Naive B cell (primary cell): ENCODE measurements at places on chromosomes 12 and 14.

DNA sequence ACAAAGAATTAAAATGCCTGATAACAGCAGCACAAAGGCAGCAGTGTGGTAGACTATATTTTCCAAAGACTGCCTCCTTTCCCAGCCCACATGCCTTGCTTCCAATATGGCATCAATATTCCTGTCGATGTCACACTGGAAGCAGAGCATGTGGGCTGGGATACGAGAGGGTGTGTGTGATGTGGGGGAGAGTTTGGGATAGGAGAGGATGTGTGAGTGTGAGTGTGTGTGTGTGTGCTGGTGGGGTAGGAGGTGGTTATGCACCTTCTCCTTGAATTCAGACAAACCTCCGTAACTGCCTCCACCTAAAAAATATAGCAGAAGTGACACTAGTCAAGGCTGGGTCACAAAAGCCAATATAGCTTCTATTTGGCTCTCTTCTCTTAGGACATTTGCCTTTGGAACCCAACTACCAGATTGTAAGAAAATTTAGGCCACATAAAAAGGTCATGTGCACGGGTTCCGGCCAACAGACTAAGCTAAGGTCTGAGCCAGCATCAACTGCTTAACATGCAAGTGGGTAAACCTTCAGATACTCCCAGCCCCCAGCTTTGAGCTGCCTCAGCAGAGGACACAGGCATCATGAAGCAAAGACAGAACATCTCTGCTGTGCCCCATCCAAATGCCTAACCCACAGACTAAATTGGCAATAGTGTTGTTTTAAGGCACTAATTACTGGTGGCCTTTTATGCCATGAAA is 29.5 kb downstream of the SPPL3 start:
- no peak for DNase-seq

- DNase-seq: peak; percentile 20
Measured at GRCh38 chr12:24728366-24728765, 220.5 kb downstream of the BCAT1 start.

DNA sequence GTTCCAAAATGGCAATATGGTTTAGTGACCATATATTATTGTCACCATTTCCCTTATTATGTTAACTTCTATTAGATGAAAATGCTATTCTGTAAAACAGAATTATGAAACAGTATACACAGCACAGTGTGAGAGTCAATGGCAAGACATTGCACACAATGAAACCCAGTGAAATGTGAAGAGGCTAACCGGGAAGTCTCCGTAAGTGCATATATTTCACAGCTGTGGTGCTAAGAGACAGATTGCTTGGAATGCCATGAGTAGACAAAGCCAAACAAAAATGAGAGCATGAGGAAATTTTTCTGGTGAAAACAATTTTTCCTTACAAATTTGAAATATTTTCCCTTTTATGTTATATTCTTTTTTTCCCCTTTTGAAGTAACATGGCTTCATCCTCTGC is 49.4 kb downstream of the DYRK2 start:
- no peak for DNase-seq

GRCh38 chr12:77102691-77103090 is 37.3 kb upstream of the E2F7 start:
- DNase-seq: no peak

- DNase-seq: no peak
Measured at GRCh38 chr14:32336702-32337101, 7.6 kb downstream of the AKAP6 start.

DNA sequence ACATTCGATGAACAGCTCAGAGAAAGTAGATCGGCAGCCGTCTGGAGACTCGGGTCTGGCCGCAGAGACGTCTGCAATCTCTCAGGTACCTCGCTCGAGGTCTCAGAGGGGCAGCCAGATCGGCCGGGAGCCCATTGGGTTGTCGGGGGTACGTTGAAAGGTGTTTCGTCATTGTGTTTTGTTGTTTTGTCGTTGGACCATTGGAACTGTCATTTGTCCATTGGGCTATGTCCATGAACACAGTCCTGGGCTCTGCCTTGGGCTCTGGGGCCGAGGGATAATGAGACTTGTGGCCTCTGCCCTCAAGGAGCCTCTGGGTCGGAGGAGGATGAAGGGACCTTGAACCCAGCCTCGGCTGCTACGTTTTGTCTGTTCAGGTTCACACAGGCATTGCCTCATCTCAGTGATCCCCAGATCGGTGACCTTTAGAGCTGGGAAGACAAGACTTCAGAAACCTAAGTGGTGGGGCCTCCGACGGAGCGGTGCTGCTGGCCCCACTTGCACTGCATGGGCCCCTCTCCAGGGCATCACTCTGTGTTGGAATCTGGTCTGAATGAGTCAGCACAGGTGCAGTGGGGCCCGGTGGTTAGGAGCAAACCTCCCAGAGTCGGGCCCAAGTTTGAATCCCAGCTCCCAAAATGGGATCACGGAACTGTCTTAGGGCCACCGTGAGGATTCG is 23.6 kb upstream of the MLXIP start:
- no peak for DNase-seq

DNA sequence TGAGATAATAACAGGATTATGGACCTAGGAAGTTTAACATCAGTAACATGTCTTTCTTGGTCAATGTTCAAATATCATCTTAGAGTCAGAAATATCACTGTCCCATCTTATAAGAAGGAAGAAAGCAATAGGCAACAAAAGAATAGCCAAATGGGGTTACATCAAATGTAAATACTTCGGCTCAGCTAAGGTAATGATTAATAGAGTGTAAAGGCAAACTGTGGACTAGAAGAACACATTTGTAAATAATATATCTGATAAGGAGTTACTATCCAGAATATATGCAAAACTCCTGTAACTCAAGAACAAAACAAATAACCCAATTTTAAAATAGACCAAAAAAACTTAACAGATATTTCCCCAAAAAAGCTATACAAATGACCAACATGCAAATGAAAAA is 630.3 kb downstream of the RPS29 start:
- DNase-seq: no peak

DNA sequence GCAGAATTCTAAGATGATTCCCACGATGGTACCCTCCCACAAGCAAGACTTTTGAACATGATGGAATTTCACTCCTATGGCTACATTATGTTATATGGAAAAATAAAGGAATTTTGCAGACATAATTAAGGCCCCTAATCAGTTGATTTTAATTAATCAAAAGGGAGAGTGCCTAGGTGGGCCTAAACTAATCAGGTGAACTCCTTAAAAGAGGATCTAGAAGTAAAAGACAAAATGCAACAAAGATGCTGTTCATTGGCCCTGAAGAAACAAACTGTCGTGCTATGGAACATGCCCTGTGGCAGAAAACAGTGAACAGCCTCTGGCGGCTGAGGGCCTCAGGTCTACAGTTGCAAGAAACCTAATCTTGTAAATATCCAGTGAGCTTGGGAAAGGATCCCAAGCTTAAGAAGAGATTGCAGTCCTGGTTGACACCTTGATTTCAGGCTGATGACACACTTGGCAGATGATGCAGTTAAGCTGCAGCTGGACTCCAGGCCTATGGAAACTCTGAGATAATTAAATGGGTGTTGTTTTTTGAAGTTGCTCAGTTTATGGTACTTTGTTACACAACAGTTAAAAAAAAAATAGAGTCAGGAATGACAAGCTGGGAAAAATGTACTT is 13.8 kb downstream of the TMCC3 start:
- no peak for DNase-seq

- DNase-seq: no peak
Measured at GRCh38 chr14:92953526-92953925, 30.6 kb downstream of the CHGA start.

DNA sequence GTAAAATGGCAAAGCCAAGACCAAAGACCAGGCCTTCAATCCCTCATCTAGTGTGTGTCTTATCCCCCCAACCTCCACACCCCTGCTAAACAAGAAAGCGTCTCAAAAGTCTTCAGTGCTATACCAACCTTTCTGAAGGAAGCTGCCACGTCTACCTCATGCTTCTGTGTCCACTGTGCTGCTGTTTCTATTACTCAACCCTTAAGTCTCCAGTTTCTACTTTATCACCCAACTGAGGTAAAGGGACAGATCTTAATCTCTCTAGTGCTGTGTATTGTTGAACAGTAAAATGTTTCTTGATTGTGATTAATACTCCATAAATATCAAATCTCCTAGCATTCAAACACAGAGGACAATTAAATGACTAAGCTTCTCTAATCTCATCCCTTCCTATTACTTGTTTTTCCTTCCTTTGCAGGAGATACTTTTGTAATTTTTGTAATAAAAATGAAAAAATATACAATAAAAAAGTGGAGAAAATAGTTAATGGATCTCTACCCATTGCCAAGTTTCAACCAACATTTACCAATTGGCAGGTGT is 23.3 kb downstream of the BTBD7 start:
- no peak for DNase-seq

DNA sequence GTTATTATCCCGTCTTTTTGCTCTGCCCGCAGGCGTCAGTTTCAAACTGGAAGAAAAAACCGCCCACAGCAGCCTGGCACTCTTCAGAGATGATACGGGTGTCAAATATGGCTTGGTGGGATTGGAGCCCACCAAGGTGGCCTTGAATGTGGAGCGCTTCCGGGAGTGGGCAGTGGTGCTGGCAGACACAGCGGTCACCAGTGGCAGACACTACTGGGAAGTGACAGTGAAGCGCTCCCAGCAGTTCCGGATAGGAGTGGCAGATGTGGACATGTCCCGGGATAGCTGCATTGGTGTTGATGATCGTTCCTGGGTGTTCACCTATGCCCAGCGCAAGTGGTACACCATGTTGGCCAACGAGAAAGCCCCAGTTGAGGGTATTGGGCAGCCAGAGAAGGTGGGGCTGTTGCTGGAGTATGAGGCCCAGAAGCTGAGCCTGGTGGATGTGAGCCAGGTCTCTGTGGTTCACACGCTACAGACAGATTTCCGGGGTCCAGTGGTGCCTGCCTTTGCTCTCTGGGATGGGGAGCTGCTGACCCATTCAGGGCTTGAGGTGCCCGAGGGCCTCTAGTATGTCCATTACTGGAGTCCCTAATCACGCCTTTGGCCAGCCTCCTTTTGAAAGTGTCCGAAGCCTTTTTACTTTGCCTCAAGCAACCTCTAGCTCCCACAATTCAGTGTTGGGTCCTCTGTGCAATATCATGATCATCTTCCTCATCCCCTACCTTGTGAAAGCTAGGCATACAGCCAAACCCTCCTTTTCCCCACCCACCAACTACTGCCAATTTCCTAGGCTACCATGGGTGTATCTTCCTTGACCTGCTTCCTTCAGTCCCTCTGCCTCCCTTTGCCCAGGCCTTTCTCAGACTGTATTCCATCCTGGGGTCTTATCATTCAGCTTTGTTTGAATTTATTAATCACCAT is 891 bp downstream of the SPRYD4 start:
- DNase-seq: no peak

DNA sequence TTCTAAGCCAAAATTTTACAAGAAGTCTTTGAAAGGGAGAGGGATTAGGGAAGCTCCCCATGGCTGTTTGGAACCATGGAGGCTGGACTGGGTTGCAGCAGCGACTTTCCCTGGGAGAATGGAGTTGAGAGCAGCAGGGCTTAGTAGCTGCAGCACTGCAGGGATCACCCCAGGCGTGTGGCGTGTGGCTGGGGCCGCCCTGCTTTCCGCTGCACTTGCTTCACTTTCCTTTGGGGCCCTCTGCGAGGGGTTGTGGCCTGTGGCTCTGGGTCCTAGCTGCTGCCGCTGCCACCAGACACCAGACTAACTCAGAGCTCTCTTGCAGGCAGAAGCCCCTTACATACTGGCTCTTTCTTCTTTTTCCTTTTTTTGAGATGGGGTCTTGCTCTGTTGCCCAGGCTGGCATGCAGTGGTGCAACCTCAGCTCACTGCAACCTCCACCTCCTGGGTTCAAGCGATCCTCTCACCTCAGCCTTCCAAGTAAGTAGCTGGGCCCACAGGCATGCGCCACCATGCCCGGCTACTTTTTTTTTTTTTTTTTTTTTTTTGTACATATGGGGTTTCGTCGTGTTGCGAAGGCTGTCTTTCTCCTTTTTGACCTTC is 25.4 kb downstream of the CCDC62 start:
- no peak for DNase-seq

DNA sequence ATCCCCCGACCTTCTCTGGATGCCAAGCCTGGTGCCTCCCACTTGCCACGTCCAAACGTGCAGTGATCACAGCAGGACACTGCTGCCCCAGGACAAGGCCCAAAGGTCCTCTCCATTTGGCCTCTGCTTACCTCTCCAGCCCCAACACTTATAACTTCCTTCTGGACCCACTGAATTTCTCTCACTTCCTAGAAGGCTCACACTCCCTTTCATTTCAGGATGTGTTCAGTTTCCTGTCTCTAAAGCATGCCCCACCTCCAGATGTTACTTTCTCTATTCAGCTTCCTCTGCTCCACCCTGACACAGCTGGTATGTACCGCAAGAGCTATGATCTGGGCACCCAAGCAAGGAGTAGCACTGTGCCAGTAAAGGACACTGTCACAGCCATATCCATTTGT is 33.0 kb downstream of the CDKL1 start:
- DNase-seq: peak; percentile 83
